Immature natural killer cell (primary cell): ENCODE measurements at places on chromosomes 5 and 9.

GRCh38 chr9:134123764-134124128 lies 12.1 kb upstream of the WDR5 start:
- peaks cover 2% of the 10 kb centered on the region for H3K27me3 ChIP-seq
- no peaks in the 10 kb centered on the region for H3K36me3 ChIP-seq
- DNase-seq: no peak
- H3K4me1 ChIP-seq: no peaks in the 10 kb centered on the region

DNA sequence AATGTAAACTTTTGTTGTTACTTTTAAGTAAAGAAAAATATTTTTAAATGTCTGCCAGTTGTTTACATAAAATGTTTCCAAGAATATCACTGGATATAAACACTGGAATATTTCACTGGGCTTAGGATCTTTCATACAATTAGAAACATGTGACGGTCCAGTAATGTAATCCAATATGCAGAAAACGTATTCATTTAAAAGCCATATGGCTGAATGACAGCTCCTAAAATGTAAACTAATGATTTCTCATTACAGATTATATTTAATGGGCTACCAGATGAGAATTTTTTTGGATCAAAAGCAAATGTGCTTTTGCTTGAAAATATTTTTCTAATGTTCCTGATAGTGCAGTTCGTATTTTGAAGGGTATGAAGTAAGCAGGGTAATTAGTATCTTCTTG lies 124.3 kb downstream of the TTC39B start:
- DNase-seq: no peak
- H3K27me3 ChIP-seq: no peaks in the 10 kb centered on the region
- peaks cover 61% of the 10 kb centered on the region for H3K36me3 ChIP-seq
- H3K27ac ChIP-seq: no peak overlapping the region
- H3K4me1 ChIP-seq: peaks cover 1% of the 10 kb centered on the region

DNA sequence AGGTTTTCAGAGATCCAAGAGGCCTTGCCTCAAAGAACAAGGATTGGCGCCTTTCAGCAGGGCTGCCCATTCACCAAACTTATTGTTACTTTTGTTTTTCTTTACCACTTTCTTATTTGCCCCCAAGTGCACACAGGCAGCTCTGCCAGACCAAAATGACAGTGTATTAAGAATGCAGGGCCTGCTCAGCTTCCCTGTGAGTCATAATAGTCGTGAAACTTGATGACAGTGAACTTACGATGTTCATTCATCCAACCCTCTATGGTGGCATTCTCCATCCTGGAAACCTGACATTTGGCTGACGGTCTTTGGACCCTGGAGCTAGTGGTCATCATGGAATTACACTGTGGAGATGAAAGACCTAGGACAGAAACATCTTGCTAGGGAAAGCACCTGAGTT lies 44.3 kb downstream of the UBE2QL1 start:
- no peaks in the 10 kb centered on the region for H3K27me3 ChIP-seq
- H3K4me1 ChIP-seq: no peaks in the 10 kb centered on the region
- H3K36me3 ChIP-seq: no peaks in the 10 kb centered on the region
- DNase-seq: no peak
- no peak overlapping the region for H3K4me3 ChIP-seq
- no peak overlapping the region for H3K27ac ChIP-seq

- peaks cover 34% of the 10 kb centered on the region for H3K4me1 ChIP-seq
- H3K4me3 ChIP-seq: peak overlapping the region; percentile 54
- DNase-seq: peak; percentile 70
- H3K36me3 ChIP-seq: no peaks in the 10 kb centered on the region
- H3K27me3 ChIP-seq: peaks cover 15% of the 10 kb centered on the region
Observed at GRCh38 chr9:126523611-126524111, 90.1 kb upstream of the LMX1B start.
